Small intestine (tissue), 16 donors: ENCODE measurements at places on chromosomes 4 and X.

- no peaks in the 10 kb centered on the region for H3K36me3 ChIP-seq
- peak overlapping the region; percentile 54 for H3K4me3 ChIP-seq
- peaks cover 7% of the 10 kb centered on the region for H3K27me3 ChIP-seq
- peak; percentile 66 for DNase-seq
These were observed 2184.4 kb upstream of the TENM3 start for GRCh38 chr4:180058691-180059215.

DNA sequence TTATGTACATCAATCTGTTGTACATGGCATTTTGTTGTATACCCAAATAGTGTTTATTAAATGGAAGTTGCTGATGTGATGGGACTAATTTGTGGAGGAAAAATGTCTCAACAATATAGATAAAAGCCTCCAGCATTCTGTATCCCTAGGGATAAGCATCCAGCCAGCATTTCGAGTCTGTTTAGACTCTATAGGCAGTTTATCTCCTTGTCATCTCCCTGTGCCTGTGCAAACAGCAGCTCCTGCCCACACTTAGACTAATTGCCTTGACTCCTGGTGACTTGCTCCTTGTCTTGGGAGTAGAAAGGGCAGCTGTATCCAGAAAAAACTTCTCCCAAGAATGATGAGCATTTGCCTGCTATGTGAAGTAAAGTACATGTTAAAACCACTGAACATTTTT lies 83.8 kb downstream of the DOCK11 start:
- no peaks in the 10 kb centered on the region for H3K4me1 ChIP-seq
- no peaks in the 10 kb centered on the region for H3K36me3 ChIP-seq
- no peaks in the 10 kb centered on the region for H3K27me3 ChIP-seq
- DNase-seq, result no peak
- H3K27ac ChIP-seq, result no peak overlapping the region
- H3K4me3 ChIP-seq, result no peak overlapping the region

GRCh38 chr4:153987291-153987690 lies 198.4 kb upstream of the SFRP2 start:
- H3K4me1 ChIP-seq, result no peaks in the 10 kb centered on the region
- no peaks in the 10 kb centered on the region for H3K27me3 ChIP-seq
- H3K27ac ChIP-seq, result no peak overlapping the region
- no peak for DNase-seq
- no peaks in the 10 kb centered on the region for H3K36me3 ChIP-seq

- H3K4me1 ChIP-seq, result no peaks in the 10 kb centered on the region
- H3K27me3 ChIP-seq, result no peaks in the 10 kb centered on the region
- no peak overlapping the region for H3K27ac ChIP-seq
- DNase-seq, result no peak
- H3K4me3 ChIP-seq, result no peak overlapping the region
These were observed 9.3 kb downstream of the FAM120C start for GRCh38 chrX:54173791-54174190.

DNA sequence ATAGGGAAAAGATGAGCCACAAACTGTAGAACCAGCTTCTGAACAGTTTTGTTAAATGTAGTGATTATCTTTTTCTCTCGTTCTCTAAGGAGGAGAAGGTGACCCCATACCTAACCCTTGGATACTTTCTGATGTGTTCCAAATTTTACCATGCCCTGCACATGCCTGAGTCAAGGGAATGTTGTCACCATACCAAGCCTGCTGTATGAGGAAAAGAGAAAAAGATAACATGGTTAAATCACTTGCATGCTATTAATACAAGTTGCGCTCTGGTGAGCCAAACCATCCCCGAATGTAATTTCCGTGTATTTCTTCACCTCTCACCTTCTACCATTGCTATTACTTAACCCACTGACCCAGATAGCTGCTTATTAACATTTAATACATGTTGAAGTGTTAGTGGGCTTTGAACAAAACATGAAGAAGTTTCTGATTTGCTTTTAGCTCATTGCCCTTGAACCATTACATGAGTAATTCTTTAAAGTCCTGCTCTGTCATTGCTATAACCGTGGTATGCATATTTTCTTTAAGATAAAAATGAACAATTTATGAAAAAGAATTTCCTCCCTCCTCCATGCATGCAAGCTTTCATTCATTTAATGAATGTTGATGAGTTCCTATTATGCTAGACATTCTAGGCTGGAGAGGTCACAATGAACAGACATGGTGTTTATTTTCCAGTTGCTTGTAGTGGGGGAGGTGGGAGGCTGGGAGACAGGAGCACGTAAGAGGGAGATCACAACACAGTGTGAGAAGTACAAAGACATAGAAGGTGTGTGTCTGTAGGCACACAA lies 13.6 kb upstream of the KIT start:
- H3K27me3 ChIP-seq, result no peaks in the 10 kb centered on the region
- H3K36me3 ChIP-seq, result no peaks in the 10 kb centered on the region
- no peak overlapping the region for H3K4me3 ChIP-seq
- no peak overlapping the region for H3K27ac ChIP-seq
- H3K4me1 ChIP-seq, result no peaks in the 10 kb centered on the region
- DNase-seq, result no peak

GRCh38 chr4:183364025-183364424 lies 41.8 kb upstream of the CLDN24 start:
- no peaks in the 10 kb centered on the region for H3K27me3 ChIP-seq
- H3K27ac ChIP-seq, result no peak overlapping the region
- H3K36me3 ChIP-seq, result no peaks in the 10 kb centered on the region
- no peak overlapping the region for H3K4me3 ChIP-seq

GRCh38 chr4:126448086-126448845 lies 1133.5 kb downstream of the FAT4 start:
- no peaks in the 10 kb centered on the region for H3K4me1 ChIP-seq
- no peak overlapping the region for H3K4me3 ChIP-seq
- DNase-seq, result no peak

DNA sequence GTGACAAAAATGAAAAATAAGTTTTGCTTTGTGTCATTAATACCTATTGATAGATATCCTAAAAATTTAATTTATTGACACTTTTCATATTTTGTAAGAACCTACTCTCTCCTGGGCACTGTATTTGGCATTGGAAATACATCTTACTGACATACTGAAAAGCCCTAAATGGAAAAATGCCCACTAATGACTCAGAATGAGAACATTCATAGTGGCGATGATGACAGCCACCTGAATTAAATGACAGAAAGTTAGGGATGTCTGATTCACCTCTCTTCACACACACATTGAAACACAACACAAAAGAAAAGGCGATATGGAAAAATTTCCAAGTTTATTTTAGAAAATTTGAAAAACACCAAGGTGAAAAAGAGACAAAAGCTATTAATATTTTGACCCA lies 992.3 kb downstream of the STPG2 start:
- H3K4me3 ChIP-seq, result no peak overlapping the region
- H3K27ac ChIP-seq, result no peak overlapping the region

DNA sequence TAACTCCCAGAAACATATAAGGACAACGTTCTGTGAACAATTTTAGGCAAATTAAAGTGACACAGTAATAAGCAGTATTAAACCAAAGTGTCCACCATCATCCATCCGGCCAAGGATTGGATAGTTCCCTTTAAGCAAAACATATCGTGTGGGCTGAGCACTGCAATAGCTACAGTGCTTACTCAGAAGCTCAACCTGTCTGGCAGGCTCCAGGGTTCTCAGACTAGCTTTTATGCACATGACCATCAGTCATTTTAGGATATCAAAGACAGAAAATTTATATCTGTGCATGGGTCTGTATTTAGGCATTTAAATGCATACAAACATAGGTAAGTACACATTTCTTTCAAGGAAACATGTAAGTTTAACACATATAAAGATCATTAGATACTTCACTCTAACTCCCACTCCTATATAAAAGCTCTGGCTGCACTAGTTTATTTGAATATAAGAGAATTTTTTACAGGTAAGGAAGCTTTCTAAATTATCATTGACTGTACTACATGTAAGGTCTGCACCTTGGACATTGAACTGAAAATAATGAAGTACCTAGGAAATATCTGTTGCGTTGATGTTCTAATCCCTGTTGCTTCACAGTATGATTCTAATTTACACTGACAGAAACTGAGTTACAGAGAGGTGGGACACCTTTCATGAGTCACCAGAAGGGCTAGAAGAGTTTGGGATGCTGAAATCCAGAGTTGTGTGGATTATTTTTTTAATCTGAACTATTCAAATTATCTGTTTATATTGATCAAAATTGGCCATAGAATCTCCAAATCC lies 67.6 kb downstream of the ELOVL6 start:
- H3K4me3 ChIP-seq, result no peak overlapping the region
- peaks cover 15% of the 10 kb centered on the region for H3K4me1 ChIP-seq
- DNase-seq, result peak; percentile 44
- no peaks in the 10 kb centered on the region for H3K36me3 ChIP-seq

- H3K4me3 ChIP-seq, result no peak overlapping the region
- H3K27ac ChIP-seq, result no peak overlapping the region
- no peaks in the 10 kb centered on the region for H3K36me3 ChIP-seq
- no peaks in the 10 kb centered on the region for H3K4me1 ChIP-seq
These were observed 217.3 kb upstream of the GK2 start for GRCh38 chr4:79625361-79625760.

- H3K36me3 ChIP-seq, result no peaks in the 10 kb centered on the region
- no peak overlapping the region for H3K27ac ChIP-seq
- no peak overlapping the region for H3K4me3 ChIP-seq
- no peaks in the 10 kb centered on the region for H3K27me3 ChIP-seq
These were observed 55.0 kb upstream of the PAK3 start for GRCh38 chrX:111041018-111041462.

DNA sequence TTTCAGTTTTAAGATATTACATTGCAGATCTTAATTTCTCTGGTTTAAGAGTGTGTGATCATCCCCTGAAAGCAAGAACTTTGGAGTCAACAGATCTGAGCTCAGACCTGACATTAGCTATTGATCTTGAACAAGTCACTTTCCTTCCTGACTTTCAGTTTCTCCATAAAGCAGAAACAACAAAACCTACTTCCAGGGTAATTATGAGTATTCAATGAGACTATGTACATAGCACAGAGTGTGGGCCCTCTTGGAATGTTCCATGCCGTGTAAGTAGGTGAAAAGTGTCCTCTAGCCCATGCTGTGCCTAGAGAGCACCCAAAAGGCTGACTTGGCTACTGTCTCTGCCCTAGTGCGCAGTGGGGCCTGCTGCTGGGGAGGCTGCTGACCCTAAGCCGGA lies 188.0 kb upstream of the RPL34 start:
- no peak overlapping the region for H3K27ac ChIP-seq
- no peaks in the 10 kb centered on the region for H3K4me1 ChIP-seq
- H3K4me3 ChIP-seq, result no peak overlapping the region

DNA sequence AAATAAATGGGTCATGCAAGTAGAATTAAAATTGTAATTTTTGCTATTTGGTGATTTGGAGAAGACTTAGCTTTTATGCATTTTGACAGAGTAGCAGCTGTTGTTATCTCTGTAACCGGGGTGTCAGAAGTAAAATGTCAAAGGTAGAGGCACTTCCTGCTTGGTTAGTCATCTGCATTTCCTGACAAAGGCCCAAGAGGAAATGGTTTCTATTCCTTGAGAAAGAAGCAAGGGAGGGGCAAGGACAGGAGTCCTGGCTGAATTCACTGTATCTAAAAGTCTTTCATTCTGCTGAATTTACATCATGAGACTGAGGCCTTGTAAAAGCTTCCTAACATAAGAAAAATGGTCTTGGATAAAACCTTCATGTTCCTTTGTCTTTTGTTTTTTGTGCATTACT lies 550.9 kb upstream of the BOD1L1 start:
- H3K27me3 ChIP-seq, result no peaks in the 10 kb centered on the region
- peak; percentile 59 for DNase-seq
- H3K4me1 ChIP-seq, result peaks cover 13% of the 10 kb centered on the region
